Nucleus accumbens (tissue), 56 donors: ENCODE measurements at places on chromosomes 12 and 14.

GRCh38 chr14:62084020-62084419 is 321.8 kb downstream of the SNAPC1 start:
- peak; percentile 18 for DNase-seq

DNA sequence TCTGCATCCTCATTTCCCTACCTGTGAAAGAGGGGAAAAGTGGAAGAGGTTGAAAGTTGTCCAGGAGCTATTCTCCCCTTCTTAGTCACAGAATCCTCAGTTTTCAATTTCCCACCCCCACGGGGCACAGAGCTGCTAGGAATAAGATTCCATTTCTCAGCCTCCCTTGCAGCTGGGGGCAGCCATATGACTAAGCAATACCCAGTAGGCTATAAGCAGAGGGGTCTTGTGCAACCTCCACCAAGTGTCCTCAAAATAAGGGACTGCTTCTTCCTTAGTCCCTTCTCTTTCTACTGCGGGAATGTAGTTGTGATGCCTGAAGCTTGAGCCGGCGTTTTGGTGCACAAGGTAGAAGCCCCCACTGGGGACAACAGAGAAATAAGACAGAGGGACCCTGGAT is 40.9 kb downstream of the VWF start:
- no peak for DNase-seq

GRCh38 chr12:89276860-89277259 is 75.4 kb downstream of the DUSP6 start:
- DNase-seq, result no peak

DNA sequence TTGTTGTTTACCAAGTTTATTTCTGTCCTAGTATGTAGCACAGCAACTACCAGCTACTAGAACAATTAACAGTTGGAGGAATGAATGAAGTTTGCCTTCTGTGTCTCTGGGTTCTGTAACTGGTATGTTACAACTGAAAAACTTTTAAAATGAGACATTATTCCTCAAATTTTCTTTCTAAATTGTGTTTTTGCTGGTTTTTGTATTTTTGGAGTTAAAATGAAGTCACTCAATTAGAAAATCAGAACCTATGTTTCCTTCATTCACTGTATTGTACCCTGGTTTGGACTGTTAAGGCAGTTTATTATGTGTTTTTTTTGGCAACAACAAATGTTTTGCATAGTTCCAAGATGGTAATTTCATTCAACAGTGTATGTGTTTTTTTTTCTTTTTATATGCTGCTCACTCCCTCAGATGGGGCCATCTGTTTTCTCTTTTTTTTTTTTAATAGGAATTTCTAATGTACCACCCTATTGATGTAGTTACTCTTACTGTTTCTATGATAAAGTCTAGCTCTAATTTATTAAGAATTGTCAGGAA is 30.2 kb upstream of the EVL start:
- no peak for DNase-seq

DNA sequence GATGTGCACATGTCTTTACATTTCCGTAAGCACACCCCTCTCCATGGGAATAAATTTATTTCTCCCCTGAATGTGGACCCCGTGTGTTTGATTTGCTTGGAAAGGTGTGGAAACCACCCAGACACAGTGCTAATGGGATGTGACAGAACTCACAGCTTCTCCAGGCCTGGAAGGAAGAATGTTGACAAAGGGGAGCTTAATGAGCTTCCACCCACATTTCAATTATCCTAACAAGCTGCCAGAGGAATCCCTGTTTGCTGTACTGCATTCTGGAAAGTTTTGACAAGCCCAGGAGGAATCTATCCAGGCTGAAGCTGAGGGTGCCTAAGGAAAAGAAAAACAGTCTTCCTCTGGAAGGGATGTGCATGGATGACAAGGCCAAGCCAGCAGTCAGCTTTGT is 51.2 kb upstream of the CCDC60 start:
- no peak for DNase-seq

- no peak for DNase-seq
Measured at GRCh38 chr12:20557096-20557495, 138.0 kb upstream of the SLCO1C1 start.

DNA sequence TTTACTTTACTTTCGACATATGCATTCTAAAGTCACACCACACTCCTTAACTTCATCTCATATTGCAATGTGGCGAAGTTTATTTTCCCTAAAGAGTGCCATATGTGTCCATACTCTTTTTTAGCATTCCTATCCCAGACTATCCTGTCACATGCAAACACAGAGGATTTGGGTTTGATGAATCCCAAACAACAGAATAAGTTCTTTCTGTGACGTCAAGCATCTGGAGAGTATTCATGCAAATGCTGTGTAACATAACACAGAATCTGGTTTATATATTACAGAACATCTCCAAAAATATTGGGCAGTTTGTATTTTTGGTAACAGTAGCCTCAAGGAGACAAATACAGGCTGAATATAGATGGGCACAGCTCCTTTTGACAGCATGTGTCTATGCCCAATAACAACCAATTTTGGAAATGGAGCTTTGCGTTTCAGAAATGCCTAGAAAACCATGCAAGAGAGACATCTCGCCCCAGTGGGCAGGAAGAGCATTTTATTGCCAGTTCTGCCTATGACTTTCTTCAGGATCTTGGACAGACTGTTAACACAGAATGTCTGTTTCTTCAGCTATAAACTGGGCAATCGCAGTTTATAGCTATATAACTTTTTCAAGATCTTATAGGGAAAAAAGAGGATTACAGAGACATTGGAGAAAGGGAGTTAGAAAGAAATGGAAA is 190.8 kb downstream of the ADAMTS20 start:
- no peak for DNase-seq

DNA sequence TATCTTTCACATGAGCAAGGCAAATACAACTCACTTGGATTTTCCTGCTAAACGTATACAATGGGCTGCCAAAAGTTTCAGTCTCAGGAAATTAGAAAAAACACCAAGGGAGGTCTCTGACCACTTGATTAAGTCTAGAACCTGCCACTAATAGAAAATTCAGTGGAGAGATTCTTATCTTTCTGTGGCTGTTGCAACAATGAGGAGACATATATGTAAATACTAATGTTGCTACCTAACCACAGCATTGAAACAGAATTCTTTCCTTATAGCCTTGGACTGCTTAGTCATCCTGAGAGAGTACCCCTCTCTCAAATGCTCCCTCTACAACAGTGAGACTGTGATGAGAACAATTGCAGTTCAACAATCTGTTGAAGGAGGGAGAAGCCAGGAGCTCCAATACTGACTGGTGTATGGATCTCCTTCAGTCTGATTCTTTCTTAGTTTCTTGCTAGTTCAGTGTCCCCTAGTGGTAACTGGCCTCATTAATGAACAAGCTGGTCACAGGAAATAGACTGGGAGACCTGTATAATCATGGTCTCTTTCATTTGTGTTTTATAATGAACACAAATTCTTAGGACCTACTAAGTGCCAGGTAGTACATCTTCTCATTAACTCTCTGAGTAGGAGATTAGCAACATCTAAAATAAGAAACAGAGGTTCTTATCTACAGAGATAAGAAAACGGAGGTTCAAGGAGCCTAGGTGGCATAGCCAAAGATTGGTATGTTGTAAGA is 164.5 kb downstream of the SLC38A4 start:
- no peak for DNase-seq

DNA sequence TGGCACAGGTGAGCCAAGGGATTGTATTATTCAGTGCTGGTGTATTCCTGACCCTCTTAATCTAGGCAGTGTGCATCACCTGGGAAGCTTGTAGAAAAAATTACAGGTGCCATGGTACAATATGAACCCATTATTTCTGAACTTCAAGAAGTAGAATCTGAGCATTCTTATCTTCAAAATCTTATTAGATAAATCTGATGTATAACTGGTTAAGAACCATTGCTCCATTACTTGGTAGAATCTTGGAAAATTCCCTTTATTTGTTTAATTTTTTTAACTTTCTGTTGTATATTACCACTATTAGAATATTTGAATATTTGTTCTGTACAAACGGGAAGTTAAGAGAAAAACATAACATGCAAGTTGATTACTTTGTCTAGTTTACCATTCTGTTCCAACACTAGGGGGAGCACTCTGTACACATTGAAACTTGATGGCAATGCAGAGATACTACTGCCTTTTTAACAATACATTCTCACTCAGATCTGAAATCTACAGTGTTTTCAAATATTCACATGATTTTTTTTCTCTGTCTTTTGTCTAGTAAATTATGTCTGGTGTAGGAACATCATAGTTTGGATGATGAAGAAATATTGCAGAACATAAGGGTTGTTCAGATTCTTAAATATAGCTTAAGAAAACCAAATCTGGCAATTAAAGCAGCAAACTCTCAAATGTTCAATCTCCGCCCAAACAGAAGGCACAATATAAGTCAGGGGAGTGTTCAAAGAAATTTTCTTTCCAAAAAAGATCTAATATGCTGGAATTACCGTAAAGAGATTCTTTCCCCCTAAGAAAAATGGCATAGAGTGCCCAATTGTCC is 196.6 kb downstream of the PCNX1 start:
- DNase-seq, result no peak

- no peak for DNase-seq
Measured at GRCh38 chr14:59904184-59904583, 15.8 kb upstream of the LRRC9 start.

DNA sequence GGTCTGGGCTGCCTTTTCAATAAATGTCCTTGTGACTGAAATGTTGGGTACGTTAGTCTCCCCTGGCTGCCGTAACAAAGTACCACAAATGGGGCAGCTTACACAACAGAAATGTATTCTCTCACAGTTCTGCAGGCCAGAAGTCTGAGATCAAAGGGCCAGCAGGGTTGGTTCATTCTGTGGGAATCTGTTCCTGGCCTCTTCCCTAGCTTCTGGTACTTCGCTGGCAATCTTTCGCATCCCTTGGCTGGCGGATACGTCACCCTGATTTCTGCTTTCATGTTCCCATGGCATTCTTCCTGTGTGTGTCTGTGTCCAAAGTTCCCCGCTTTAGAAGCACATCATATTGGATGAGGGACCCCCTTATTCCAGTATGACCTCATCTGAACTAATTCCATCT is 95.8 kb upstream of the NCOR2 start:
- no peak for DNase-seq

- DNase-seq, result no peak
Measured at GRCh38 chr12:62692884-62693283, 226.3 kb downstream of the MON2 start.

DNA sequence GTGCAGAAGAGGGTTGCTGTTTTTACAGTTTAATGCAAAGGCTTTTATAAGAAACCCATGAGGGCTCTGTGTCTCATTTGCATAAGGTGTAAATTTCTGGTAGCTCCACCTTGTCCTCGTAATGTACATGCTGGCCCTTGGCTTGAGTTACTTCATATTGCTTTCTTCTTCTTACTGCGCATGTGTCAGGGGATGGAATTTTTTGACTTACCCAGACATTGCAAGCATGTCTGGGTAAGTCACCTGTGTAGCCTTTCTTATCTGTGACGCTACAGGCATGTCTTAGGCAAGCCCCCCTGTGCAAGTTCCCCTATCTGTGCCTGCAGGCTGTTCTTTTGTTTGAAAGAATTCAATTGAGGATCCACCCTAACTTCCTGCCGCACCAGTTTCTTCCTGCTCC is 274.2 kb downstream of the ETNK1 start:
- no peak for DNase-seq

DNA sequence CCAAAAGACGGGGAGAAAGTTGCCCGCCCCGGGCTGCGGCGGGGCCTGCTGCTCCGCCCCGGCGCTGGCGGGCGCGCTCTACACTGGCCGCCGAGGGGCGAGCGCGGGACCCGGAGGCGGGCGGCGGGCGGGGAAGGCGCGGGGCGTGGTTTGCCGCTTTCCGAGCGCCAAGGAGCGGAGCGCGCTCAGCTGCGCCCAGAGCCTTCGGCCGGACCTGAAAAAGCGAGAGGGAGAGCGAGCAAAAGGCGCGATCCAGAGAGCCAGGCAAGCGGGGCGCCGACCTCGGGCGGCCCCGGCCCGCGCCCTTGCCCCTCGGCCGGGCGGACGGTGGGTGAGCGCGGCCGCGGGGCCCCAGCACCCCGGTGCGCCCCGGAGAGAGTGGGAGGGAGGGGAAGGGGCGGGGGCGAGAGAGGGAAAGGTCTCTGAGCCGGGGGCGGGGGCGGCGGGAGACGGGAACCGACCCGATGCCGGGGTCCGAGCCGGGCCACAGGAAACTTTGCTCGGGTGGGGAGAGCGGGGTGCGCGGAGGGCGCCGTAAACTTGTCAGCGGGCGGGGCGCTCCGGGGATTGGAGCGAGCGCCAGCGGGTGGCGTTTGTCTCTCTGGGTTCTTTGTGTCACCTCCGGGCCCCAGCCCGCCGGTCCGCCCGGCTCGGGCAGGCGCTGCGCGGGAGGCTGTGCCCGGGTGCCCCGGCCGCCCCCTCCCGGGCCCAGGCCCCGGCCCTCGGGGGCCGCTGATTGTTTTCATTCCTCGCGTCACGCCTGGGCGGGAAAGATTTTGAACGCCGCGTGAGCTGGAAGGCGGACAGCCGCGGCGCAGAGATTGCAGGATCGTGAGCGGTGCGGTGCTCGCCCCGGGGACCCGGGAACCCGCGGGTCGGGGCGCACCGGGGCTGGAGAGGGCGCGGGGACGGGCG is at the start of gene SYNE2:
Gene SYNE2, plus strand, starts transcription at position 188 of the 915 bp plus-strand sequence. CDS start 56,145 bp downstream, outside the sequence.
- DNase-seq, result peak; percentile 4

GRCh38 chr14:64680013-64680713 is 24.1 kb upstream of the PLEKHG3 start:
- DNase-seq, result peak; percentile 22

GRCh38 chr12:25764892-25765291 is 193.6 kb upstream of the RASSF8 start:
- DNase-seq, result no peak

- peak; percentile 59 for DNase-seq
Measured at GRCh38 chr12:2057041-2057794, 4.4 kb downstream of the CACNA1C start.

DNA sequence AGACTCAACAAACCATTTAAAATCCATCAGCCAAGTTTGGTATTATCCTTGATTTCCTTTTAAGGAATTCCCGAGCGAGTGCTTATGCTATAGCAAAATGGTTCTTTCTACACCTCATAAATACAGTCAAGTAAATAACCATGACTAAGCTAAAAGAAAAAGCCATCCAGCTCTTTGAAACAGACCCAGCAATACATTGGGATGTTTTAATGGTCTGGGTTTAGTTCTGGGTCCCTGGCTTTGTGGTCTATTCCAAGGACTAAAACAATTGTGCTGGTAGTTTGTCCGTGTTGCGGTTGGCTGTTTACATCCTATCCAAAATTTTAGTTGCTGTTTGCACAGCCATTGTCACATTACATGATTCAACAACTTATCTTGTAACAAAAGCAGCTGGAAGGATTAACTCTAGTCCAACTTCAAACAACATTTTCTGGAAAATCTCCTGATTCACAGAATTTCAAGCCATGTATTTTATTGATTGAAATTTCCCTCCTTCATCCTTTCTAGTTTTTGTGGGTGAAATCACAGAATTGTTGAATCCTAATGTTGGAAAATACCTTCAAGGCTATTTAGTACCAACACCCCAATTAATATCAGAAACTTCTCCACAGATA is 19.6 kb downstream of the KLRB1 start:
- no peak for DNase-seq
